ENCODE measurements at places on chromosomes 3 and 15. TPM values are rescaled to one million over a fixed set of nuclear protein-coding genes. Genes with fewer than 3 reads are reported as not detected.

GRCh38 chr15:81335631-81336030 is 11.7 kb upstream of the STARD5 start:
- DNase-seq, result no peak

DNA sequence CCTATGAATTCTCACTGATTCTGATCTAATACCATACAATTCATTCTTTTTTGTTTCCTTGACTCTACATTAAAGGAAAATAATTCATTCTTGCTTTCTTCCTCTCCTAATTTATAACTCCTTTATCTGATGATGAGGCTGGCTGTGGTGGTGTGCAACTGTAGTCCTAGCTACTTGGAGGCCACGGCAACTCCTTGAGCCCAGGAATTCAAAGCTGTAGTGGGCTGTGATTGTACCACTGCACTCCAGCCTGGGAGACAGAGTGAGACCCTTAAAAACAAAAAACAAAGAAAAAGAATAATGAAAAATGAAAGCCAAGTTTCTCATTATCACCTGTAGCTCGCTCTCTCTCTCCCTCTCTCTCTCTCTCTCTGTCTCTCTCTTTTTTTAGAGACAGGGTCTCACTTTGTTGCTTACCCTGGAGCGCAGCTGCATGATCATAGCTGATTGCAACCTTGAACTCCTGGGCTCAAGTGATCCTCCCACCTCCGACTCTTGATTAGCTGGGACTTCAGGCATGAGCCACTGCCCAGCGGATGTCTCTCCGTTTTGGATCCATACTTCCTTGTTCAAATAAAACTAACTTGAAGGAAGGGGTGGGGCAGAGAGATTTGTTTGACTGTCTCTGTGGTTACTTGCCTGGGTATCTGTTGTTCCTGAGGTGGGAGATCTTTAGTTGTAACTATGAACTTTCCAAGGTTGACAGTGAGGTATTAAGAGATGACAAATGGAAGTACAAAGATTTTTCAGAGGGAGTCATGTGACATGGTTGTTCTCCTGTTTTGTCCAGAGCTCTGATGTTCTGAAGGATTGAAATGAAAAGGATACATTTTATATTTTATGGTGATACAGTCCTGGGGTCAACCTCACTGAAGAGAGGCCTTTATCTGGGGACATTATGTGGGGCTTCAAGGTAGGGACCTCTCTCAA is 46.9 kb downstream of the STARD9 start:
- DNase-seq, result no peak

DNA sequence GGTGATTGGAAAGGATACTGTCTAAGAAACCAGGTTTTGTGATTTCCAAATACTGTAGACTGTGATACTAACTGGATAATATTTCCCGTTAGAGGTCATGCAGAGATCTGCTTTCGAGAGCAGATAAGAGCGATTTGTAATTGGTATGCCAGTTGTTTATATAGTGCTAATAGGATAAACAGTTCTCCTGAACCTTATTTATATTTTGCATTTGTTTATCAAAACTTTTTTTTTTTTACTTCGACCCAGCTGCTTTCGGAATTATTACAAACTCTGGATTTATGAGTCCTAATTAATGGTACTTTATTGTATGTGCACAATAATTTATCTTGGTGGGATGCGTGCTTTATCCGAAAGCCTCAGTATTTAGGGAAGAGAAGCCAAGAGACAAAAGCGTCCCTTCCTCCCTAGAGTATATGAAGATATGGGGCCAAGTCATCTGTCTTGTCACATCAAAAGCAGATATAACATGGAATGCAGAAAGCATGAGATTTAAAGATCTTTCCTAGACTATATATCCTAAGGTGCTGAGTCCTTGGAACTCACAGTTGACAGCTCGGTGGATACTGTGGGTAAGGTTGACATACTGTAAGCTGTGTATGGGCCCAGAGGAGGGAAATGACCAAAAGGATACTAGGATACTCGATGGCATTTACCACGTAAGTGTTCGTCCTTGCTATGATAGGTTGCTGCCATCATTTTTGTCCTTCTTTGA is 62.2 kb downstream of the SMAD6 start:
- no peak for DNase-seq

The GASK1A gene
- not detected for total RNA-seq

The IL17RE gene
- 0.24 TPM for total RNA-seq

The CCDC191 gene
- total RNA-seq, result 1.8 TPM

Measured in activated naive CD4-positive, alpha-beta T cell treated with anti-CD3 and anti-CD28 coated beads for 36 hours (primary cell).